ENCODE measurements at places on chromosomes 7 and 10.

DNA sequence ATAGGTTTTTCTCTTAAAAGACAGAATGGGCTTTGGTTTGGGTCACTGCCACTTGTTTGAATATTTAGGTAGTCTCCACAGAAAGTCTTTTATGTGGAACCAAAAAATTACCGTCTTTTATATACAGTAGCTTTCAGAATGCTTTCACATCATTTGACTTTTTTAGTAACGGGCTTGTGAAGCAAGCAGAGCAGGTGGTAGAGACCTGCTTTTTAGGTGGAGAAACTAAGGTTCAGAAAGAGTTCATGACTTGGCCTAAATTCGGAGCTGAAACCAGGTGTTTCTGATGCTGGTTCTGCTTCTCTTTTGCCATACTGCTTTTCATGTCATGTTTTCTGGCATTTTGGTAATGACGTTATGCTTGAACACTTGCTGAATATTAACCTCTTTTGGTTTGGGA, 36.3 kb downstream of the GARS1 start:
- DNase-seq: no peak

- no peak for DNase-seq
Measured at GRCh38 chr10:101464599-101464998, 110.6 kb downstream of the BTRC start.

GRCh38 chr10:386771-387592, 251.7 kb downstream of the ZMYND11 start:
- no peak for DNase-seq

GRCh38 chr10:107554333-107554732, 389.8 kb upstream of the SORCS1 start:
- no peak for DNase-seq

DNA sequence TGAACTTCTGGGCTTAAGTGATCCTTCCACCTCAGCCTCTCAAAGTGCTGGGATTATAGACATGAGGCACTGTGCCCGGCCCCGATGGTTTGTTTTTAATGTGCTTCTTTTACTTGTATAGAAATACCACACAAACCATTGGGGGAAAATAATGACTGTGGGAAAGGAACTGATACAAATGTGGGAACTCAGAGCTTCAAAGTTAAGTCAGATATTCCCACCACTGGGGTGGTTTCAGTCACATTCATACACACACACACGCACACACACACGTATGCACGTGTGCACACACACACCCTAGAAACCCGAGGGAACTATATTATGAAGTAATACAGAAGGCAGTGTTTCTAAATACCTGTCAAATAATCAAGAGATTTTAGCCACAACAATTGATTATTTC, 17.0 kb downstream of the CPA4 start:
- no peak for DNase-seq

DNA sequence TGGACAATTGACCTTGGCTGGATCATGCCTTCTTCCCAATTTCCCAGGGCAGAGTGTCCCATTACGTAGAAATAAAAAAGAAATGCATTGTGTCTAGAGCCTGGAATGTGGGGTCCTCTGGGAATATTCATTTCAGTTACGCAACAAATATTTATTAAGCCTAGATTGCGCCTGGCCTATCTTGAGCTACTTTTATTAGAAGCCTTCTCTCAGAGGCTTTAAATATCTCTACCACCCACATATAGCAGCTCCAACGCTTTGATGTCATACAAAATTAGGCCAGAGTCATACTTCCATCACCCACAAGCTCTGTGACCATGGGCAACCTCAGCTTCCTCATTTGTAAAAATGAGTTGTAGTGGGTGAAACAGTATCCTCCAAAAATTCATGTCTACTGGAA, 24.9 kb upstream of the CARD11 start:
- no peak for DNase-seq

- no peak for DNase-seq
Measured at GRCh38 chr7:111492234-111492633, 70.1 kb downstream of the IMMP2L start.

DNA sequence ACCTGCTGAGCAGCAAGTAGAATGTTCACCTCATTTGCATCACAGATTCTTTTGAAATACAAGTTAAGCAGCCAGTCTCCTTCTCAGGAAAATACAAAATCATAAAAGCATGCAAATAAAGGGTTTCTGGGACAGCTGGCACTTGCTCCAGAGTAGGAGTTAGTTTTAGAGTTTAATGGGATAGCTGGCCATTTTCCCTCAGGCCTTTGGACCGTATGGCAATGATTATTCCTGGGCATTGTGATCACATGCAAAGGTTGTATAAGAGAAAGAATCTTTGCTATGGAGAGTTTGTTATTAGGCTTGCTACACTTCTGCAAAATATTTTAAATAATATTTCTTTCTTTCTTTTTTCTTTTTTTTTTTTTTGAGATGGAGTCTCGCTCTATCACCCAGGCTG, 240.8 kb downstream of the CDK14 start:
- no peak for DNase-seq

- DNase-seq: peak; percentile 78
Measured at GRCh38 chr7:35714407-35714806, 19.5 kb upstream of the HERPUD2 start.

DNA sequence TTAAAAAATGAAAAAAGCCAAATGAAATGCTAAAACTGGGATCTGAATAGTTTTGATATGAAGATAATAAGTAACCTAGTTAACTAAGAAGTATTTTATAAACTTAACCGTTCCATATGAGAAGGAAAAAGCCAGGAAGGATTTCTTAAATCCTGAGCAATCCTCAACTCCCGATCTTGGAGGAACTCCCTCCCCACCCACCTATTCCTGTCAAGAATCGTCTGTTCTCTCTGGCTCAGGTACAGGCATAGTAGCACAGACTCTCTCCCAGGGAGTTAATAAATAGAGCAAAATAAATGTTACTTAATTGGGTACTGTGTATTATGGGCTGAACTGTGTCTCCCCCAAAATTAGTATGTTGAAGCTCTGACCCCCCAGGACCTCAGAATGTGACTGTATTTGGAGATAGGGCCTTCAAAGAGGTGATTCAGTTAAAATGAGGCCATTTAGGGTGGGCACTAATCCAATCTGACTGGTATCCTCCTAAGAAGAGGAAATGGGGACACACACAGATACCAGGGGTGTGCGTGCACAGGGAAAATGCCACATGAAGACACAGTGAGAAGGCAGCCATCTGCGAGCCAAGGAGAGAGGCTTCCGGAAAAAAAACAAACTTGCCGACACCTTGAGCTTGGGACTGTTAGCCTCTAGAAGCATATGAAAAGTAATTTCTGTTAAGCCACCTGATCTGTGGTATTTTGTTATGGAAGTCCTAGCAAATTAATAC, 28.7 kb downstream of the PUS7 start:
- peak; percentile 81 for DNase-seq
